ENCODE measurements at places on chromosomes 16 and 17.

GRCh38 chr17:41518789-41519449 is at the start of gene KRT15:
KRT15 (minus strand) TSS chr17:41518890; CDS start chr17:41518827, 63 bp downstream.
- no peak for DNase-seq

DNA sequence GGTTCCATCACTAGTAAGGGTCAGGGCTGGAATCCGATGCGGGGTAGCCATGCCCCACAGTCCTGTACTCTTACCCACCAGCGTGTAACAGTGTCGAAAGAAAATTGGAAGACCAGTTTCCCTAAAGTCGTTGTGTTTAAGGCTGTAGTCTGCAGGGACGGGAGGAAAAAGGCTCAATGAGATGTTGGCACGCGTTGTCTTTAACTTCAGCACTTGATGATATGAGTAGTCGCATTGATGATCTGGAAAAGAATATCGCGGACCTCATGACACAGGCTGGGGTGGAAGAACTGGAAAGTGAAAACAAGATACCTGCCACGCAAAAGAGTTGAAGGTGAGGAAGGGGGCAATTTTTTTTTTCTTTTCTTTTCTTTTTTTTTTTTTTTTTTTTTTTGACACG is 1.3 kb downstream of the HSBP1 start:
- no peak for DNase-seq

DNA sequence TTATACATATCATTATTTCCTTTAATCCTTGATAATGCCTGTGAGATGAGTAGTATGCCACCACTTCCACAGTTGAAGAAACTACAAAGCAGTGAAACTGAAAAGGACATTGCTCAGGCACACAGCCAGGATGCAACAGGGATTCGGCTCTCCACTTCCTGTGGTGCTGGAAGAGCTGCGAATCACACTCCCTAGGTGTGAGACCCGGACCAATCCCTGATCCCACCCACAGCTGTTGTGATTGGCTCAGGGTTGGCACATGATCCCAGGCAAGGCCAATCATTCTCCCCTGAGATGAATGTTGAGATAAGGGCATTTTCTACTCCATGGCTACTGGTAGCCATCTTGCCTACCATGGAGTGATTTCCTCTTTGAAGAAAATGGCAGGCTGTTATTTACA is 218.2 kb downstream of the TMEM114 start:
- no peak for DNase-seq

DNA sequence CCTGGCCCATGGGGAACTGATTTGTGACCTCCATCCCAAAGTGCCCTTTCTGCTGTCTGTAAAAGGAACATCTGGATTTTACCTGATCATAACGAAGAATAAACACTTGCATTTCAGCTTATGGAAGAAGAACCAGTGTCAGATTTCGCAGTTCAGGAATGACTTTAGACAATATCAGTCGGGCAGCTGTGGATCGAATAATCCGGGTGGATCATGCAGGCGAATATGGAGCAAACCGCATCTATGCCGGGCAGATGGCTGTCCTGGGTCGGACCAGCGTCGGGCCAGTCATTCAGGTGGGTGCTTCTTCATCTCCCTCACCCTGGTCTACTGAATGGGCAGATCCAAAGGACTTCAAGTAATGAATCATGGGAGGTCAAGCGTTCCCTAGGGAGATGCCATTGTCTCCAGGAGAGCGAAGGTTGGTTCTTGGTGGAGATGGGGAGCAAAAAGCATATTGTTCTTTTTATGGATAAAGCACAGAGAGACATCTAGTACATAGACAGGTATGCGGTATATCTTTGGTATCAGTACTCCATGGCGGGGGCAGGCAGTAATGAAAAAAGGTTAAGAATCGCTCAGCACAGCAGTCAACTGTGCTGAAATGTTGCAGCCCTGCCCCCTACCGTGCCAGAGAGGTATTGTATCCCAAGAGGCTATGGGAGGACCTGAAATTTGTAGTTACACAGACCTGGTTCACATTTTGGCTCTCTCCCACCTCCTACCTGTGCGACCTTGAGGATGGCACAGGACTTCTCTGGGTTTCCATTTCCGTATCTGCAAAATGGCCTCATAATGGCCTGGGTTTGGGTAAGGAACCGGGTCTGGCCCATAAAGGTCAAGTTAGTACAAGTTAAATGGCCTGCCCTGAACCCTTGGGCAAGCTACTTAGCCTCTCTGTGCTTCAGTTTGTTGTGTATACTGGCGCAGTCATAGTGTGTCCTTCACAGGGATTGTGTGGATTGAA is 4.7 kb downstream of the COQ7 start:
- peak; percentile 44 for DNase-seq

- no peak for DNase-seq
These were observed 2.2 kb upstream of the DECR2 start for GRCh38 chr16:399340-400019.

- no peak for DNase-seq
These were observed 138.6 kb downstream of the MAP2K6 start for GRCh38 chr17:69552986-69553667.

GRCh38 chr17:17155568-17155967 is 50.6 kb downstream of the PLD6 start:
- DNase-seq, result no peak

- DNase-seq, result peak; percentile 97
These were observed 2.0 kb downstream of the RNASEK start for GRCh38 chr17:7014261-7014994.

- DNase-seq, result peak; percentile 81
These were observed 321.4 kb downstream of the FOXL1 start for GRCh38 chr16:86899757-86900156.

DNA sequence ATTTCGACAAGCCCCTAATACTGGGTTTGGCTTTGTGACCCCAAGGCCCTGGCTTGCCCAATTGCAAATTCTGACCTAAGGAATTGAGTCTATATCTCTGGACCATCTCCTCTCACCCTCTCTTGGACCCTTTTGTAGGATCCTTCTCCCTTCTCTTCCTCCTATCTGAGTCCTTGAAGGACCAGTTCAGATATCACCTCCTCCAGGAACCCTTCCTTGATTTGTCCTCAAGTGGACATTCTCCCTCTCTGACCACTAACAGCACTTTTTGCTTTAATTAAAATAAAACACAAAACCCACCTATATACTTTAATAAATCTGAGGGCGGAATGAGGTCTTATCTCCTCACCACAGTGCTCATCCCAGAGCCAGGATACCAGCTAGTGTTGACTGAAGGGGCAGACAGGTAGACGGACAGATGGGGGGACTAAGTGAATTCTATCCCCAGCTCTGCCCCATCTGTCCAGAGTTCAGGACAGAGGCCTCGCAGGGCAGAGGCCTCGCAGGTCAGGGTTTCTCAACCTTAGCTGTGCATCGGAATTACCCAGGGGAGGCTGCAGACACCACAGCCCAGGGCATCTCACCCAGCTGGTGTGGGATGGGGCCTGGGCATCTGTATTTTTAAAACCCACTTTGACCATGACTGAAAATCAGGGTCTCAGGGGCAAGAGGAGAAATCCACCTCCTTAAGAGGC is 9.1 kb downstream of the PLCD3 start:
- no peak for DNase-seq

DNA sequence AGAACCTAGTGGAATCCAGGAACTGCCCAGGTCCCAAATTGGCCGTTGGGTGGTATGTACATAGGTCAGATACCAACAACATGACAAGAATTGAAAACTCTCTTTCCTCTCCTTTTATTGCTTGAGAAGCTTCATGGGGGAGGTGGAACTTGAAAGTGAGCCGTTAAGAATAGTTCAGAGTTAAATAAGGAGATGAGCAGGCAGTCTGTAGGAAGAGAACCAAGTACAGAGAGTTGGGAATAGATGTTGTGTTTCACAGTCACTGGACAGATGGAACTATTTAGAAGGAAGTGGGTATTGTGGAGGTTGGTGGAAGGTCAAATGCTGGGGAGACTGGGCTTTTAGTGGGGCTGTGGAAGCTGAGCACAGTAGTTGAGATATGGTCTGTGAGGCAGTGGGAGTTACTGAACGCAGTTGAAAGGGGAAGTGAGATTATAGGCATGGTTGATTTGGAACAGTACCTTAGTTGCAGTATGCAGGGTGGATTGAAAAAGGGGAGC is 26.4 kb downstream of the ARHGAP44 start:
- DNase-seq, result no peak

GRCh38 chr17:57881783-57882351 is 32.0 kb upstream of the MRPS23 start:
- no peak for DNase-seq

DNA sequence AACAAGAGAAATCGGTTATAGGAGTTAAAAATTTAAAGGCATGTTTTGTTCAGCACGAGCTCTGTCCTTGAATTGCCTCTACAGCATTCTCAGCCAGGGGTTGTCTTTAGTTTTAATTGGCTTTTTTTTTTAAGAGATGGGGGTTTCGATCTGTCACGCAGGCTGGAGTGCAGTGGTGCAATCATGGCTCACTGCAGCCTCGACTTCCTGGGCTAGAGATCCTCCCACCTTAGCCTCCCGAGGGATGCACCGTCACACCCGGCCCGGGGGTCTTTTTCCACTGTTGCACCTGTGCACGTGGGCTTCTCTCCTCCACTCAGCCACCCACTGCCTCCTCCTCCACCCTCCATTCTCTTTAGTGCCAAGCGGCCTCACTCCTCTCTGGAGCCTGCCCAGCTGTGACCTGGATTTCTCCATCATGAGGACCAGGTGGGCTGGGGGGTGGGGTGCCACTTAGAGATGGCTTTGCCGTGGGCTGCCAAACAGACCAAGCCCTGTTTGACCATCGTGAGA is 106.8 kb upstream of the SEC14L1 start:
- DNase-seq, result no peak

DNA sequence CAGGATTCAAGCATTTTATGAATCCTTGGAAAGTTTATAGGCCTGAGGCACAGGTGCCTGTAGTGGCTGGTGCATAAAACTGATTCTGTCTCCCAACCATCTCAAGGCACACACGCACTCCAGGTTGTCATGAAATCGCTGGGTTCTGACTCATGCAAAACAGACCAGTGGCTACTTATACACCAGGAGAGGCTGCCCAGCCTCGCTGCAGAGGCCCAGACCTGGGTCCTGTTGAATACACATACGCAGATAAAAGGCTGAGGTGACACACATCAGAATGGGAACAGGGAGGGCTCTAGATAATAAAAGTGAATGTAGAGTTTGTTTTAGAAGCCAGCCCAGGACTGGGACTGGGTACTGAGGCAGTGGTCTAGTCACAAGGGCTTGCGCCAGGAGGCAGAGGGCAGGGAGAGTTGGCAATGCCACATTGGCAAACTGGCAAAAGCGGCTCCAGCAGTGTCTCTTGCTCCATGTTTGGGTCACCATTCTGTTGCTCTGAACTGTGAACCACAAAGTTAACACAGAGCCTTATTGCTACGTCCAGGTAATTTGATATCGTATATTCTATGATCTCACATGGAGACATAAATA is 13.6 kb downstream of the OR1D5 start:
- peak; percentile 19 for DNase-seq

- DNase-seq, result peak; percentile 72
These were observed 118.2 kb upstream of the KCNJ18 start for GRCh38 chr17:21573961-21574610.

GRCh38 chr16:69858191-69859104 is 92.7 kb upstream of the CLEC18A start:
- no peak for DNase-seq

GRCh38 chr16:55494994-55495421 is 13.9 kb upstream of the LPCAT2 start:
- DNase-seq, result peak; percentile 97

GRCh38 chr16:30005341-30006094 is 5.3 kb downstream of the DOC2A start:
- DNase-seq, result peak; percentile 46

DNA sequence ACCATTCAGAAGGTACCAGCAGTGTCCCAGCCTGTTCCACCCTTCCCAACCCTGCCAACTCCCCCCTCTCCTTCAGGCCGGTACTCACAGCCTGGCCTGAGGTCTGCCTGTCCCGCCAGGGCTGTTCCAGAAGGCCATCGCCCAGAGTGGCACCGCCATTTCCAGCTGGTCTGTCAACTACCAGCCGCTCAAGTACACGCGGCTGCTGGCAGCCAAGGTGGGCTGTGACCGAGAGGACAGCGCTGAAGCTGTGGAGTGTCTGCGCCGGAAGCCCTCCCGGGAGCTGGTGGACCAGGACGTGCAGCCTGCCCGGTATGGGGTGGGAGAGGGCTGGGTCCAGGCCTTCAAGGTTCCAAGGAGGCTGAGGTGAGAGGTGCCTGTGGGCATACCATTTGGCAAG is 5.3 kb upstream of the SPEM1 start:
- no peak for DNase-seq

DNA sequence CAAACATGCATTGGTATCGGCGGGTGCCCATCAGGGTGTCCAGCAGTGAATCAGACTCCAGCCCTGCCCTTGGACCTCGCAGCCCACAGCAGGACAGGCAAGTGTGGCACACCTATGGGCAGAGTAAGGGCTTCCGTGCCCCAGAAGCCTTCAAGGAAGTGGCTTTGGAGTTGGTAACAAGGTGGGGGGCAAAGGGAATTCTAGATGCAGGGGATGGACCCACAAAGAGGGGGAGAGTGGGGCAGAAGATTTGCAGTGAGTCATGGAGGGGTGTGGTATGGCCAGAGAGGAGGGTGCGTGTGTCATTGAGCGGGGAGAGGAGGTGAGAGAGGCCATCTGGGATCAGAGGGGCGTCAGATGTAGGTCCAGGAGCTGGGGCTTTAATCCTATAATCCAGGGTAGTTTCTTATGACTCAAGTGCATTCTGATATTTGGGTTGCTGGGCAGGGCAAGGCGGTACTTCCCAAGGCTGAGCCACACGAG is 8.5 kb upstream of the SPNS2 start:
- DNase-seq, result no peak

DNA sequence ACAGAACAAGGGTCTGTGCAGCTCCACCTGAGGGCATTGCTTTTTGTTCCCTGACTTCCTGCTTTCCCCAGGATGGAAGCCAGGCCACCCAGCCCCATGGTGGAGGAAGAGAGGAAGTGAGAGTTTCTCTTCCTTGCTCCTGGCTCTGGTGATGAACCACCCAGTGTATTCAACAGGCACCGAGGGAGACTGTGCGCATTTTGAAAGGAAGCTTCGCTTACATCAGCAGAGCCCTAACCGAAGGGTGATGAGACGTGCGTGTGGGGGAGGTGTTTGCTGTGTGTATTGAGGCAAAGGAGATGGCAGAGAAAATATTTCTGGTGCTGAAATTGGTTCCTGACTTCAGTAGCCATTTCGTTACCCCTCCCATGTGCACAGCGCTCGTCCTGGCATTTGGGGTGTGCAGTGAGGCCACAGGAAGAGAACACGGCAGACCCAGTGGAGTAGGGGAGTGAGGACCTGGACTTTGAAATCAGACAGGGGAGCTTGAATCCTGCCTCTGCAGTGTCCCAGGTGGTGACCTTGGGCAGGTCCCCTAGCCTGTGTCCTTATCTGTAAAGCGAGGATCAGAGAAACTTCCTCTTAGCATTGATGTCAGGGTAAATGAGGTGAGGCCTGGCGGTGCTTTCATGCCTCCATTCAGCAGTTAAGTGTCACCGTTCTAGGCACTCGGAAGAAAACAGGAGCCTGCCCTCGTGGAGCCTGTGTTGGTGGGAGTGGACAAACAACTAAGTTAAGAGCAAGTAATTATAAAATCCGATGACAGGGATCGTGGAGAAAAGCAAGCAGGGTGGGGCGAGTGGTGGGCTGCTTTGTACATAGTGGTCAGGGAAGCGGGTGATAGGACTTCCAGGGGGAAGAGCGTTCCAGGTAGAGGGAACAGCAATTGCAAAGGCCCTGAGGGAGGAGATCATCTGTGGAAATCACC is 7.4 kb downstream of the CMIP start:
- DNase-seq, result no peak
